ENCODE measurements at places on chromosomes 11 and 22.

- no peak for DNase-seq
Measured at GRCh38 chr11:120703358-120704152, 192.0 kb downstream of the GRIK4 start.

- DNase-seq = peak; percentile 9
Measured at GRCh38 chr22:27726686-27727449, 74.7 kb downstream of the MN1 start.

GRCh38 chr11:9176136-9176535, 84.7 kb upstream of the SCUBE2 start:
- DNase-seq = no peak

DNA sequence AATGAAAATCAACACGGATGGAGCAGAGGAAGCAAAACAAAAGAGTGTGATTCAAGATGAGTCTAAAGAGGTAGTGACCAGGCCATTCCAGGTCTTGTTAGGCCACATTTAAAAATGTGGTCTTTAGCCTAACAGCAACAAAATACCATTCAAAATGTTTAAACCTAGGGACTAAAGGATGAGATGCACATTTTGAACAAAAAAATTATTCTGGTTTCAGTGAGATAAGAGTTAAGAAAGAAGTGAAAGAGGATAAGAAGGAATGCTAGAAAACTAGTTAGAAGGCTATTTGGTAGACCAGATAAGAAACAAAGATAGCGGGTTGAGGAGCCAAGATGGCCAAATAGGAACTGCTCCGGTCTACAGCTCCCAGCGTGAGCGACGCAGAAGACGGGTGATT, 85.2 kb downstream of the CWF19L2 start:
- no peak for DNase-seq

GRCh38 chr11:90176069-90176468, 41.6 kb downstream of the NAALAD2 start:
- no peak for DNase-seq

DNA sequence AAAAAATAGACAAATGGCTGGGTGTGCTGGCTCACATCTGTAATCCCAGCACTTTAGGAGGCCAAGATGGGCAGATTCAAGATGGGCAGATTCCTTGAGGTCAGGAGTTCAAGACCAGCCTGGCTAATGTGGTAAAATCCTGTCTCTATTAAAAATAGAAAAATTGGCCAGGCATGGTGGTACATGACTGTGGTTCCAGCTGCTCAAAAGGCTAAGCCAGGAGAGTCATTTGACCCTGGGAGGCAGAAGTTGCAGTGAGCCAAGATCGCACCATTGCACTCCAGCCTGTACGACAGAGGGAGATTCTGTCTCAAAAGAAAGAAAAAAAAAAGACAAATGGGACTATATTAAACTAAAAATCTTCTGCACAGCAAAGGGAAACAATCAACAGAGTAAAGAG, 55.4 kb downstream of the USP35 start:
- no peak for DNase-seq

- no peak for DNase-seq
Measured at GRCh38 chr11:27933992-27934829, 173.7 kb downstream of the KIF18A start.

DNA sequence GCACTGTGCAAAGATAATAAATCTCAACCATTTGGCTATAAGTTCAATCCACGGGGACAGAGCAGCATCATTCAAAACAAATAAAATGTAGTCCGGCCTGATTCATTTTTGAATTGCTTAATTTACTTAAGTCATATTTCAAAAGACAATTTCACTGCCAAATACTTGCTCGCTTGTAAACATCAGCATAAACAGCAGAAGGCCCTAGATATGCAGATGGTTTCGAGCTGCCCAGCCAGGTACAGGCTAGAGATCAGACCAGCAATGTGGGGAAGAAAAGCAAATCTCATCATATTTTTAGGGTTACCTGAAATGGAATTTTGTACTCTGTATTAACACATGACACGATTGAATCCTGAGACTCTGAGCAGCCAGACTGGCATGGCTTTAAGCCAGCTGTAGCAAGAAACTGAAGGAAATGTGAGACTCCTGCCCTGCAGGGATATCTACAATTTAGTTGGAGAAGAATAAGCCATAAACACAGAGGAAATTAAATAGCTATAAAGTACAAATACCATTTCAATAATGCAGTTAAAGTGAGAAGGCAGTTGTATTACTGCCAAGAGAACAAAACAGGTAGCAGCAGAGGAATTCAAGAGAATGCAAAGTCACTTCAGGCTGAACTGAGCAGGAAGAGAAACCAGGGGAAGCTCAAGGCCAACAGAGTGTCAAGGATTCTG, 440.3 kb downstream of the ETS1 start:
- DNase-seq = no peak

- no peak for DNase-seq
Measured at GRCh38 chr11:46917109-46917761, 1.1 kb downstream of the LRP4 start.

DNA sequence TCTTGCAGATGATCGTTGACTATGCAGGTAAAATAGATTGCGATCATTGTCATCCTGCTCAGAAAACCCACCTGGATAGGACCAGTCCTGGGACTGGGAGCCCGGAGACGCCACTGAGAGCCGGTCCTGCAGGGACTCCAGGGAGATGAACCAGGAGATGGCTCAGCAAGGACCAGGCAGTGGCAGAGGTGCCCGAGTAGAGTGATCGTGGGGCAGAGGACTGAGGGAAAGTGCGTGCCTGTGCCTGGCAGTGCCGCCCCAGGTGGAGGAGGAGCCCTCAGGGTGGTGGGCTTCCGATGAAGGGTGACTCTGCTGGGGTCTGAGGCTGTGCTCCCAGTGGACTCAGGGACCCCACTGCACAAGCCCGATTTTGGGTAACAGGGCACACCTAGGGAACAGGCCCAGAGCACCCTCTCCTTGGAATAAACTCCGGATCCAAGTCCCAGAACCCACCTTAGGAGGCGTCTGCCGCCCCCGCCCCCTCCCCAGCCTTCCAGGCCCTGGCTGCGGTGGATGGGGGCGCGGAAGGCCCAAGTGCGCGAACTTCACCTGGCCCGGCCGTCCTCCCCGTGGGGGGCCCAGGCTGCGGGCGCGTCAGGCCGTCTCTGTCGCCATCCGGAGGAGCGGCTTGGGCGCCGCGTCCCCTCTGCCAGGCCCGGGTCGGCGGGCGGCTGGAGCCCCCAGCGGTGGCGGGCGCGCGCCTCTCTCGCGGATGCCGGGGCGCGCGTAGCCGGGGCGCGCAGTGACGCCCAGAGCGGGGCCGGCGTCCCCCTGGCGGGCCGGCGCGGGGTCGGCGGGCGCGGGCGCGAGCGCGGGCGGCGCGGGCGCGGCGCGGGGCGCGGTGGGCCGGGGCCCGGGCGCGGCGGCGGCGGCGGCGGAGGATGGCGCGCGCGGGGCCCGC, 1338.8 kb downstream of the BRD1 start:
- no peak for DNase-seq

DNA sequence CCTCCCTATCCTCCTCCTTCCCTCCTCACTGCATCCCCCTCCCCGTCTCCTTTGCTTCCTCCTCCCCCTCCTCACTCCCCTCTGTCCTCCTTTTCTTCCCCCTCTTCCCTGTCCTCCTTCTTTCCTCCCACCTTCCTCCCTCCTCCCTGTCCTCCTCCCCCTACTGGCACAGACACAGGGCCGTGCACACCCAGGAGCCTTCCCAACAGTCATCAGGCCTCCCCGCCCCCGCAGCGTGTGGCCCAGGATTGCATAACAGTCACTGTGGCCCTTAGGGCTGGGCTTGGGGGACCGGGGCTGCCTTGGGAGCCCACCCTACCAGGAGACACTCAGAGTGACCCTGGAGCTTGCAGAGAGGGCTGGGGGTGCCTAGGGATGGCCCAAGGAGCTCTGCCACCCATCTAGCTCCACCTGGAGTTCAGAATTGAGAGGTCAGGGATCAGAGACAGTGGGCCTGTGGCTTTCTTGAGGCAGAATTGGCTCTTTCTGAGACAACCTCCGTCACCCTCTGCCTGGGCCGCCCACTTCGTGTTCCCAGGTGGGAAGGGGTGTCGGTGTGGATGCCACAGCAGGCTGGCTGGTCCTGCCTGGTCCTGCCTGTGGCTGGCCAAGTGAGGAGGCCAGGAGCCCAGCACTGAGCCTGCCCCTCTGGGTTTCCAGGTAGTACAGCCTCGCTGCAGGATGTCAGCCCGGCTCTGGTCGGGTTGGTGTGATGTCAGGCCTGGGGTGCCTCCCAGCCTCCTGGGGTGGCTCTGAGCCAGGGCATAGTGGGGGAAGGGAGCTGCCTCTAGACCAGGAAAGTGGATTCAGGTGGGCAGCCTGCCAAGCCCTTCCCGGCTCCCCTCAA, 1.6 kb downstream of the SPI1 start:
- no peak for DNase-seq

DNA sequence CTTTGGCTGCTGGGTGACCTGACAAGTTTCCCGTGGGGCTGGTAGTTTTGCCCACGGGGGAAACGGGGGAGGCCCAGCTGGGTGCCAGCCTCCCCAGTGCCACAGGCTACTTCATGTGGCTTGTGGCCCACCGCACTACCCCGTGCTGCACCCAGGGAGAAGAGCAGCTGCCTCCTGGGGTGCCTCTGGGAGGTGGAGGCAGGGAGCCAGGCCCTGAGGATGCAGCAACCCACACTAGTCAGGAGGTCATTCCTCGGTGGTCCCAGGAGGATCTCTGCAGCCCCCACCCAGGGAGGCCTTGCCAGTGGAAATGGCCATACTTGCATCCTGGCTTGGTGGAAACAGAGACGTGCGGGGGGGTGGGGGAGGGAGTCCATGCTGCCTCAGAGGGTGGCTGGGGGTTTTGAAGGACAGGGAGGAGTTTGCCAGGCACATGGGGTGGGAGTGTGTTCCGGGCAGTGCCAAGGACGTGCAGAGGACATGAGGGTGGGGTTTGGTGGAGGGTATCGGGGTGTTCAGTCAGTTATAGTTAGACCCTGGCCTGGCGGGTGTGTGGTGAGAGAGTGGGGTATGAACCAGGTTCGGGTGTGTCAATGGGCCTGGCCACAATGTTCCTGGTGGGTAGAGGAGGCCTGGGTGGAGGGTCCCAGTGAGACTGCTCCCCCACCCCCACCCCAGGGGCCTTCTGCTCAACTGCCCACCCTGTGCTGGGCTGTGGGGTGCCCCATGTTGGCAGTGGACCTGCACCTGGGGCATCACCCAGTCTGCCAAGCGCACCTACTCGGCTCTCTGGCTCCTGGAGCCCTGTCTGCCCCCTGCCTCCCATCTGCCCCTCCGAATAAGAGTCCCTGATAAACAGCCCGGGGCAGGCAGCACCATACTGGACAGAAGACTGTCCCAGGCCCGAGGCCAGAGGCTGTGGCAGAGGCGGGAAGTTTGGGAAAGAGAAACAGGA, 3.8 kb downstream of the PIM3 start:
- DNase-seq = no peak

DNA sequence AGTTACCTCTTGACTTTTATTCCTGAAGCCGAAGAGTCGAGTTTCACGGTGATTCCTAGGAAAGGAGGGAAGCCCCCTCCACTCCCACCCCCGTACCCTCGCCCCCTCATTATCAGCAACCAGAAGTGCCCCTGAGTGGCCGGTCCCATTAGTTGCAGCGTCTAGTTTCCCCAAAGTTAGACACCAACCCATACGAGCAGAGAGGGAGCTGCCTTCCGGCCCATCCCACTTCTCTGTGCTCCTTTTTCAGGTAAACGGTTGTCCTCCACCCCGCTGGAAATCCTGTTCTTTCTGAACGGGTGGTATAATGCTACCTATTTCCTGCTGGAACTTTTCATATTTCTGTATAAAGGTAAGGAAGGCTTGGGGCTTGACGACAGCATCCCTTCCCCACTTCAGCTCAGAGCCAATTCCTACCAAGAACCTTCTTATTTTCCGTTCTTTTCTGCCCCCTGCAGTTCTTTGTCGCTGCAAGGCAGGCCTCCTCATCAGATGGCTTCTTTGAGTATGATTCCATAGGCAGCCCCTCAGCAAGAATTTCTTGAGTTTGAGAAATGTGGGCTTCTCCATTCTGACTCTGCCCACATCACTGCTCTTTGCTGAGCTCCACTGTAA, 701 bp downstream of the TMEM216 start:
- no peak for DNase-seq

DNA sequence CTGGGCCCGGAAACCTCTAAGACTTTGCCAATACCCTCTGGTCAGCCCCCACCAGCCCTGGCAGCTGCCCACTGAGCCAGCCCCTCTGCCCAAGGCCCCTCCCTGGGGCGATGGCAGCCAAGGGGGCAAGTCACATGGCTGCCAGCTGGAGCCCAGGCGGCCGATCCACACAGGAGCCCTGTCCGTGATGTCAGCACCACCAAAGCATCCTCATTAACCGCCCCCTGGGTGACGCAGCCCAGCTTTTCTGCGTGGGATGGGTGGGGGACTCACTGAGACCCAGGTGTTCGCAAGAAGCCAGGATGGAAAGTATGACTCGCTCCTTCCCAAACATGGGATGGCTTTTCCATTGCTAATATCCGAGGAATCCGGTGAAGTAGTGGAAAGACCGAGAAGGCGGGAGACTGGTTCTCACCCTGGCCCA, 46.6 kb upstream of the WNT7B start:
- DNase-seq = no peak

DNA sequence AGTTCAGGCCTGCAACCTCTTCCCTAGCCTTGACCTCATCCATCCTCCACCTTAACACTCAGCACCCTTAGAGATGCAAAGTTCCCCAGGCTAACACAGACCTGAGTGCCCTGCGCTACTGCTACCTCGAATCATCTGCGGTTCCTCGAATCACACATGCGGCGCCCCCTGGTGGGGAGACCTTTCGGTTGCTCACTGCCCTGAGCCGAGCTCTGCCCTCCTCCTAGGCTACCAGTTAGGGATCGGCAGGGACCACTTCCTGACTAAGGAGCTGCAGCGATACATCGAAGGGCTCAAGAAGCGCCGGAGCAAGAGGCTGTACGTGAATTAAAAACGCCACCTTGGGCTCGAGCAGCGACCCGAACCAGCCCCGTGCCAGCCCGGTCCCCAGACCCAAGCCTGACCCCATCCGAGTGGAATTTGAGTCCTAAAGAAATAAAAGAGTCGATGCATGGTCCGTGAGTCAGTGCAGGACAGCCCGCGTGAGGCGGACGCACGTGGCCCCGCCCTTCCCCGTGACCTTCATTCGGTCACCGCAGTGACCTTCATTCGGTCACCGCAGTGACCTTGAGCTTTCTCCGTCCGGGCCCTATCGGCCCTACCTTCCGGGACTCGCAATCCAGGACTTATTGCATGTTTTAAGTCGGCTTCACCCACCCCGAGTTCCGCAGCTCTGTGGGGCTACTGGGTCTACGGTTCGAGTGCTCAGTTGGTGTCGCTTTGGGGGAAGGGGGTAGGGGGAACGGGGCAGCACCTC, 830 bp upstream of the ESRRA start:
- no peak for DNase-seq

- DNase-seq = no peak
Measured at GRCh38 chr11:1053121-1053901, 16.8 kb upstream of the MUC6 start.

GRCh38 chr22:48188231-48188721, 1425.8 kb downstream of the TBC1D22A start:
- DNase-seq = no peak

GRCh38 chr22:35842954-35843353, 125.3 kb downstream of the APOL5 start:
- DNase-seq = no peak

- DNase-seq = peak; percentile 89
Measured at GRCh38 chr11:104390651-104391050, 226.7 kb upstream of the PDGFD start.

GRCh38 chr11:96126917-96127595, 203.1 kb upstream of the MTMR2 start:
- DNase-seq = no peak
